AG08395 (cell line): ENCODE measurements at places on chromosomes 5 and 9.

DNA sequence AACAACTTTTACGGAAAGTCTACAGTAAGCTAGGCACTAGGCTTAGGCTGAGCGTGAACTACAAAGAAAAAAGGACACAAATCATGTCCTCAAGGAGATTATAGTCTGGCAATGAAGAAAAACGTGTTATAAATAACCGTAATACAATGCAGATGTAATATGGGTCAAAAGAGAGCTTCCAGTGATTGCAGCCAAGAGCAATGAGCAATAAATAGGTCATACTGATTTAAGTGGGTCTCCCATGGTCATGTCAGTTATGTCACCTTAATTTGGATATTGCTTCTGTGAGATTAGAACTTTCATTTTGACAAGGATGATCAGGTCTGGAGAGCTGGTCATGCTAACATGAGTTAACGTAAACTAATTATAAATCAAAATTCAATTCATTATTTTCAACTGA is 158.6 kb upstream of the GNA14 start:
- peak; percentile 6 for DNase-seq

DNA sequence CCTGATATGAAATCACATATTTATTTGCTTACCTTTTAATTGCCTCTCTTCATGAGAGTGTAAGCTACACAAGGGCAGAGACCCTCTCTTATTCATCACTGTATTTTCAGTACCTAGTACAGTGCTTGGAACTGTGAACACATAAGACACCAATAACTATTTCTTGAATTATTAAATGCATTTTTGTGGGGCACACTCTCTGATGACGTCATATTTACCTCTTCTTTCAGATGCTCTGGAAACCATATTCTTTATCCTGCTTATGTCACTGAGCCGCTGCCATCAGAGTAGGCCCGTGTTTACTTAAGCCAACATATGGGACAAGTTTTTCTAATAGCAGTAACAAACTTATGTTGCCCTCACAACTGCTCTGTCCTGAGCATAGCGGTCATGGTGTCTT is 266.5 kb downstream of the ELAVL2 start:
- DNase-seq = no peak

DNA sequence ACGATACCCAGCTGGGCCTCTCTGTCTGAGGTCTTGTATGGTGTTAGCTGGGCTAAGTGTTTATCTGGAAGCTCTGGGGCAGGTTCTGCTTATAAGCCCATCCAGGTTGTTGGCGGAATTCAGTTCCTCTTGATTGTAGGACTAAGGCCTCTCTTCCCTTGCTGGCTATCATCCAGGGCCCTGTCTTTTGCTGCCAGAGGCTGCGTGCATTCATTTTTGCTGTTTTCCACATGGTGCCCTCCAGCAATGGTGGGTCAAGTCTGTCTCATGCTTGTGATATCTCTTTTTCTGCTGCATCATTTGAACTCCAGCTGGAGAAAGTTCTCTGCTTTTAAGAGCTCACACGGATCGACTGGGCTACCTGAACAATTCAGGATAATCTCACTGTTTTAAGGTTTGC is 105.7 kb upstream of the ZNF618 start:
- DNase-seq = no peak

GRCh38 chr9:134724202-134724911 is 82.8 kb downstream of the COL5A1 start:
- peak; percentile 67 for DNase-seq

DNA sequence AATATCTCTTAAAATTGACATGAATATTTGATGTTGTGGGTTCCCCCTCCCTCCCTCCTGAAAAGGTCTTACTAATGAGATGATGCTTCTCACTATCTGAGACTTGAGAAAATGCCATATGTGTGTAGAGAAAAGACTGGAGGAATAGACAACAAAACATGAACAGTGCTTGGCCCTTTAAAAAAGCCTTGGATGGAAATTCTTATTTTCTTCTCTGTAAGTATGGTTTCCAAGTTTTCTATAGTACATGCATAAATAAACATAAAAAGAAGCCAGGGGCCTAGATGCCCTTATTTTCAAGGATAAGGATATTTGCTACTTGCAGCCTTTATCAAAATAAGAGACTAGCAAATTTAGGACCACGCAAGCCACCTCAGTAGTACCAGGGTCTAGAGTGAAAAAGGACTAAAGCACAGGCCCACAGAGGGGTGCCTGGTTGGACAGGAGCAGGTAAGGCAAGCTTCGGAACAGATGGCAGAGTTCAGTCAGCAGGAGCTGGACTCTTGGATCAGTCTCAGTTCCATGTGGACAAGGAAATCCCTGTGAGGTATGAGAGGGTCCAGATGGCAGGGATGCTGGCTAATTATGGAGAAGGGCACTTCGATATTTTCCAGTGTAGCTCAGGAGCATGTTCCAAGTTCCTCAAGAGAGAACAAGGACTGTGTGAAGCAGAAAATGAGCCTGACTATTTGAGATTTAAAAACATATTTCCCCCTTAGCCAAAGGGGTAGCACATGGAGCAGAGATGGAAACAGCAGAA is 4.6 kb upstream of the ANP32B start:
- no peak for DNase-seq
